Stimulated activated naive B cell treated with anti-CD40 and anti-IgM and Interleukin-4, amounts not matched to agents 10 μg/mL and 1 μg/mL and 100 μg/mL, for 72 hours (primary cell): ENCODE measurements at places on chromosomes 2 and 18.

DNA sequence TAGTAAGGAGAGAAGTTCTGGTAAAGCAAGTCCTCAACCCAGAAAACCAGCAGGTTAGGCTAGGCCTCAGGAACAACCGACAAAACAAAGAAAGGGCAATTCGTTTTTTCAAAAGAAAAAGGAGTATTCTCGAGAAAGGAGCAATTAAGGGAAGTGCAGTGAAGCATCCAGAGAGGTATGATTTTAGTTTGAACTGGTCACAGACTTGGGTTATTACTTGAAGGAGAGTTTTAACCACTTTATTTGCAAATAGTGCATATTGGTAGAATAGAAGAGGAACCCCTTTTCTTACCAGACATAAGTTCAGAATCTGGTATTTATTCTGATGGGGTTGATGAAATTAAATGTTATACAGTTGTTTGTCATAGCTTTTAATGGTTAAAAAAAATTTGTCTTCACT is 110.0 kb upstream of the GCFC2 start:
- H3K27ac ChIP-seq, result no peak overlapping the region
- no peak for DNase-seq
- H3K36me3 ChIP-seq, result no peaks in the 10 kb centered on the region
- no peaks in the 10 kb centered on the region for H3K27me3 ChIP-seq

DNA sequence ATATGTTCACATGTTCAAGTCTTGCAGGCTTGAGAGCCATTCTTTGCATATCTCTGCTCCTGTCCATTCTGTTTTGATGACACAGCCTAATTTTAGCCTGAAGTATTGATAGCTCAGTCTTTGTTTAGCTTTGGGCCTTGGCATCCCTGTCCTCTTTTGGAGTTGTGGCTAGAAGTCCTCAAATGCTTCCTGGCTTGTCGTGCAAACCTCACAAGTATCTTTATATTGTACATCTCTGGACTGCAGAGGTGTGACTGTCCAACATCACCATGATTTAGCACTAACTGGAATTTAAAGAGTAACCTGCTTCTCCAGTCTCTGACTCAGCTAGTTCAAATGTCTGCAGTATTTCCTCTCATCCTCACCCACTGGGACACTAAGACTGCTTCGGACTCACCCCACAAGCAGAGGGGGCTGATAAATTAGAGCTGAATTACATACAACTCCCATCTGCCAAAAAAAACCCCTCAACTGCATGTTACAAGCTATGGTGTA is 11.7 kb downstream of the PFN4 start:
- H3K4me1 ChIP-seq, result no peaks in the 10 kb centered on the region
- no peak overlapping the region for H3K27ac ChIP-seq
- DNase-seq, result no peak
- peaks cover 8% of the 10 kb centered on the region for H3K36me3 ChIP-seq
- H3K4me3 ChIP-seq, result no peak overlapping the region
- H3K27me3 ChIP-seq, result no peaks in the 10 kb centered on the region

DNA sequence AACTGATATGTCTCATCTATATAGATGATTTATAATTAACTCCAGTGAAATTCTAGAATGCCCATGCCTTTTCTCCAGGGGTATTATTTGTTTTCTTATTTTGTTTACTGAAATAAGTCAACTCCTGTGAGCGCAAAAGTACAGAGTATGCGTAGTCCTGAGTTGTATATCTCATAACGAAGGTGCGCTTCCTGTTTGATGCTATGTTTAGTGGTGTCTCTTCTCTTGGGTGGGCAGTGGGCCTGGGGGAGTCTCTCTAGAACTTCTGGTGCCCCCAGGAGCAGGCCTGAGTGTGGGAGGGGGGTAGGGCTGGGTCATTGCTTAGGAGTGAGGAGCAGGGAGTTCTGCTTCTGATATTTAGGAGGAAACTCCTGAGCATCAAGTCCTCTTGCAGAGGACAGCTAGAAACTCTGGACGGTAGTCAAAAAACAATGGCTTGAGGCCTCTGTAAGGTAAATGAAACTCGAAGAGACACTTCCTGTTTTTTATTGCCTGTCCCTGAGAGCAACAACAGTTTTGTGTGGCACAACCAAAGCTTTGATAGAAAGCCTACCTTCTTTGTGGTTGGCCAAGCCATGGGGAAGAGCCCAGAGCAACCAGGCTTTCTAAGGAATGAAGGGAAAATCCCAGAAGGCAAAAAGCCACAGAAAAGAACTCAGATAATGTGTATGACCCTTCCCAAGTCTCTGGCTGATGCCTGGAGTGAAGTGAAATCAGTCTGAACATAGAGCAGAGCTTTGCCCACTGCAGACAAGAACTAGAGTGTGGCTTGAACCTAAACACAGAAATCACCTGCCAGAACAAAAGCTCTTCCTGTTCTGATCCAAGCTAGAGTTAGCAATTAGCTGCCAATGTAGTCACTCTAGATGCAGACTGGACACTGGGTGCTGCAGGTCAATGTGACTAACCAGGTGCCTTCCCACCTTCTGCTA is 8.5 kb upstream of the SP140L start:
- peaks cover 52% of the 10 kb centered on the region for H3K4me1 ChIP-seq
- peaks cover 52% of the 10 kb centered on the region for H3K36me3 ChIP-seq
- DNase-seq, result no peak
- peak overlapping the region; percentile 70 for H3K4me3 ChIP-seq

GRCh38 chr2:138522556-138522955 is 21.0 kb downstream of the SPOPL start:
- no peaks in the 10 kb centered on the region for H3K27me3 ChIP-seq
- peak overlapping the region; percentile 86 for H3K27ac ChIP-seq
- H3K4me3 ChIP-seq, result peak overlapping the region; percentile 10
- peaks cover 70% of the 10 kb centered on the region for H3K4me1 ChIP-seq
- peaks cover 47% of the 10 kb centered on the region for H3K36me3 ChIP-seq

- no peak overlapping the region for H3K27ac ChIP-seq
- no peaks in the 10 kb centered on the region for H3K27me3 ChIP-seq
- peaks cover 13% of the 10 kb centered on the region for H3K36me3 ChIP-seq
Measured at GRCh38 chr18:8744038-8744437, 38.7 kb downstream of the MTCL1 start.

GRCh38 chr2:231960810-231961348 is 634 bp upstream of the DIS3L2 start:
- peaks cover 51% of the 10 kb centered on the region for H3K4me1 ChIP-seq
- H3K36me3 ChIP-seq, result peaks cover 7% of the 10 kb centered on the region
- peaks cover 7% of the 10 kb centered on the region for H3K27me3 ChIP-seq
- no peak for DNase-seq

GRCh38 chr2:162839419-162839818 is 852 bp upstream of the KCNH7 start:
- no peak for DNase-seq
- H3K36me3 ChIP-seq, result no peaks in the 10 kb centered on the region
- H3K27ac ChIP-seq, result no peak overlapping the region
- H3K4me1 ChIP-seq, result no peaks in the 10 kb centered on the region
- no peak overlapping the region for H3K4me3 ChIP-seq

DNA sequence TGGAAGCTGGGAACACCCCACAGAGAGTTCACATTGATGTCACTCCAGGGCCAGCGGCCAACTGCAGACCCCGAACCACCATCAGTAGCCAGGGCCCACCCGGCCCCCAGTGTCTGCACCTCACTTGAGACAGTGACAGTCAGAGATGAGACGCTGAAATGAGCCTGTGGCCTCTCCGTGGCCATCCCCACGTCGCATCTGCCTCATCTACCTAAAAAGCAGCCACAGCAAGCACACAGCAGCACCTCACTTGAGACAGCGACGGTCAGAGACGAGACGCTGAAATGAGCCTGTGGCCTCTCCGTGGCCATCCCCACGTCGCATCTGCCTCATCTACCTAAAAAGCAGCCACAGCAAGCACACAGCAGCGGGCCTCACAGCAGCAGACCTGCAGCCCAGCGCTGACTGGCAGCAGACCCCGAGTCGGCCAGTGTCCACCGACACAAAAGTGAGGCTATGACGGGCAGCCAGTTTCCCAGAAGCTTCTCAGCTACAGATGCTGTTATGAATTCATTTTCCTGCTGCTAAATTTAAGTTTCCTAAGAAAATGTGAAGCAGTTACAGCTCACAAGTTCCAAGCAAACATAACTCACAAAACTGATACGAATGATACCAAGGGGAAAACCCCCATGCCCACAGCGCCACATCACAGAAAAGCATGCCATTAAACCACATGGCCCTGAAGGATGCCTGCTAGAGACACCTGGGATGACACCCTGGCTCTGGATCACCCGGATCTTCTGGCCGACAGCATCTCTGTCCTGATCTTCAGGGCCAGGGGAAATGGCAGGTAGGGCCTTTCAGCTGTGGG is 27.7 kb downstream of the SNORC start:
- DNase-seq, result peak; percentile 32
- H3K36me3 ChIP-seq, result no peaks in the 10 kb centered on the region
- H3K4me1 ChIP-seq, result peaks cover 4% of the 10 kb centered on the region
- no peak overlapping the region for H3K4me3 ChIP-seq
- peak overlapping the region; percentile 79 for H3K27ac ChIP-seq
- H3K27me3 ChIP-seq, result peaks cover 3% of the 10 kb centered on the region

DNA sequence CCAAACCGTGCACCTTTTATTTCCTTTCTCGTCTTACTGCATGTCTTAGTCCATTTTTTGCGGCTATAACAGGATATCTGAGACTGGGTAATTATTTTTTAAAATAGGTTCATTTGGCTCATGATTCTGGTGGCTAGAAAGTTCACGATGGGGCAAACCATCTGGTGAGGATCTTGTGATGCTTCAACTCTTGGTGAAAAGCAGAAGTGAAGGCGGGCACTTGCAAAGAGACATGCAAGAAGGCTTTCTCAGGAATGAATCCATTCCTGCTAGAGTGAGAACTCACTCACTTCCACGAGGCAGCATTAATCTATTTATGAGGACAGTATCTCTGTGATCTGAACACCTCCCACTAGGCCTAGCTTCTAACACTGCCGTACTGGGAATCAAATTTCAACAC is 327.1 kb upstream of the RBMS1 start:
- DNase-seq, result no peak
- H3K4me3 ChIP-seq, result no peak overlapping the region
- no peaks in the 10 kb centered on the region for H3K4me1 ChIP-seq
- H3K27ac ChIP-seq, result no peak overlapping the region
- H3K36me3 ChIP-seq, result peaks cover 5% of the 10 kb centered on the region

DNA sequence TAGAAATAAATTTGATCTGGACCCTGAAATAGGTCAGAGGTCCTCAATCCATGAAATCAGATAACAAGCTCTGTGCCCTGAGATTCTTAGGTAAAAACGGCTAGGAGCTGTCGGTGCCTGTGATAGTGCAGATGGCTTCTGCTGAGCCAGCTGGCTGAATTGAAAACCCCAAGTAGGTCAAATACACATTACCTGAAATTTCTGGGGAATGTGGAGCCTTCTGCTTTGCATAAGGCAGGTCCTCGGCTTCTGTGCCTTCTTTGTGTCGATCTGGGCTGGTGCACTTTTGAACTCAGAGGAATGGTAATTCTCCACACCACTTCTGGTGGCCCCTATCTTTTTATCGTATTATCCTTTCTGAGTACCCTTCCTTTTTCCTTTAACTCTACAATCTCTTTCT is 66.6 kb downstream of the CNTNAP5 start:
- H3K27me3 ChIP-seq, result no peaks in the 10 kb centered on the region
- H3K4me3 ChIP-seq, result no peak overlapping the region
- H3K27ac ChIP-seq, result no peak overlapping the region
- no peaks in the 10 kb centered on the region for H3K4me1 ChIP-seq
- H3K36me3 ChIP-seq, result no peaks in the 10 kb centered on the region
- DNase-seq, result no peak

DNA sequence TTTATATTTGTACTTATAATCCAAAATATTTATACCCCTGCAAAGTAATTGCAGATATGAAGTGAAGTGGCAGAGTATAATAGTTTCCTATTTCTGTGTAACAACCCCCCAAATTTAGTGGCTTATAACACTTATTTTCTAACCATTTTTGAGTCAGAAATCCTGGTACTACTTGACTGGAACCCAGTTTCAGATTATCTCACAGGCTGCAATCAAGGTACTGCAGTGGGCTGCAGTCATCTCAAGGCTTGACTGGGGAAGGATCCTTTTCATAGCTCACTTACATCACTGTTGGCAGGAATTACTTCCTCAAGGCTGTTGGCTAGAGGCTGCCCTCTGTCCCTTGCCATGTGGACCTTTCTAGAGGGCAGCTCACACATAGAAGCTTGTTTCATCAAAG is 558.2 kb upstream of the PKDCC start:
- no peaks in the 10 kb centered on the region for H3K27me3 ChIP-seq
- no peak for DNase-seq
- peak overlapping the region; percentile 87 for H3K27ac ChIP-seq
- H3K4me3 ChIP-seq, result no peak overlapping the region
- H3K4me1 ChIP-seq, result peaks cover 20% of the 10 kb centered on the region

DNA sequence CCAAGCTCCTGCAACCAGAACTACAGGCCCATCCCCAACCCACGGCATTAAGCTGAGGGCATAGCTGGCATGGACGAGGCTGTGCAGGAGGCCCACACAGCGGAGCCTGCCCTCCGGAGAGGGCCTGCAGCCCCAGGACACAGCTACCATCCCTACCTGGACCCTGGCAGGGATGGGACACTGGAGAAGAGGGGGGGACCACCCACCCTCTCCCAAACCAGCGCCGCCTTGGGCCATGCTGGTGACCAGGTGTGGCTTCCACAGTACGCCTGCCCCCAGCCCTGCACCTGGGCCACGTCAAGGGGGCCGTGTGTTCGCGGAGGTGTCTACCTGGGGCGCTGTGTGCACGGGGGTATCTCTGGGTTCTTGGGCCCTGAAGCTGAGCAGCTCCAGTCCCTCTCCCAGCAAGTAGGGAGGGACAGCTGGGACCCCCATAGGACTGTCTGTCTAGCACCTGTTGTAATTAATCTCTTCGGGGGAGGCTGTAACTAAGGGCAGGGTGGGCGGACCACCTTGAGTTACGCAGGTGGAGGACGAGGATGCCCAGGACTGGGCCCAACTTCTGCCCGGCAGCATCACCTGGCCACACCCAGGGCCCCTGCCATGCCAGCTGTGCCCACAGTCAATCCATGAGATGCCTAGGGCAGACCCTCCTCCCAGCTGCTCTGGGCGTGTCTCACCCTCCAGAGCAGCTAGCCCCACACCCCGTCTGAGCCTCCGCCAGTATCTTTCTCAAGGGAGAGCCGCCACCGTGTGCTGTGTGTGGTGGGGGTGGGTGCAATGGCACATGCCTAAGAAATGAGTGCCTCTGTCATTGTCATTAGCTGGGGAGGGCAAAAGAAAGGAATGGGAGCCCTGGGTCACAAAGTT is 18.3 kb downstream of the HS6ST1 start:
- DNase-seq, result no peak
- H3K4me3 ChIP-seq, result no peak overlapping the region
- no peak overlapping the region for H3K27ac ChIP-seq
- peaks cover 21% of the 10 kb centered on the region for H3K36me3 ChIP-seq
- no peaks in the 10 kb centered on the region for H3K27me3 ChIP-seq
- peaks cover 66% of the 10 kb centered on the region for H3K4me1 ChIP-seq
